Right atrium auricular region (tissue), 2 donors: ENCODE measurements at places on chromosomes 12 and 14.

GRCh38 chr12:53997204-53998109 lies 2.5 kb upstream of the HOXC9 start:
- H3K4me3 ChIP-seq, result no peak overlapping the region
- peaks cover 95% of the 10 kb centered on the region for H3K27me3 ChIP-seq
- H3K27ac ChIP-seq, result no peak overlapping the region
- no peaks in the 10 kb centered on the region for H3K36me3 ChIP-seq
- H3K4me1 ChIP-seq, result peaks cover 40% of the 10 kb centered on the region
- DNase-seq, result no peak

DNA sequence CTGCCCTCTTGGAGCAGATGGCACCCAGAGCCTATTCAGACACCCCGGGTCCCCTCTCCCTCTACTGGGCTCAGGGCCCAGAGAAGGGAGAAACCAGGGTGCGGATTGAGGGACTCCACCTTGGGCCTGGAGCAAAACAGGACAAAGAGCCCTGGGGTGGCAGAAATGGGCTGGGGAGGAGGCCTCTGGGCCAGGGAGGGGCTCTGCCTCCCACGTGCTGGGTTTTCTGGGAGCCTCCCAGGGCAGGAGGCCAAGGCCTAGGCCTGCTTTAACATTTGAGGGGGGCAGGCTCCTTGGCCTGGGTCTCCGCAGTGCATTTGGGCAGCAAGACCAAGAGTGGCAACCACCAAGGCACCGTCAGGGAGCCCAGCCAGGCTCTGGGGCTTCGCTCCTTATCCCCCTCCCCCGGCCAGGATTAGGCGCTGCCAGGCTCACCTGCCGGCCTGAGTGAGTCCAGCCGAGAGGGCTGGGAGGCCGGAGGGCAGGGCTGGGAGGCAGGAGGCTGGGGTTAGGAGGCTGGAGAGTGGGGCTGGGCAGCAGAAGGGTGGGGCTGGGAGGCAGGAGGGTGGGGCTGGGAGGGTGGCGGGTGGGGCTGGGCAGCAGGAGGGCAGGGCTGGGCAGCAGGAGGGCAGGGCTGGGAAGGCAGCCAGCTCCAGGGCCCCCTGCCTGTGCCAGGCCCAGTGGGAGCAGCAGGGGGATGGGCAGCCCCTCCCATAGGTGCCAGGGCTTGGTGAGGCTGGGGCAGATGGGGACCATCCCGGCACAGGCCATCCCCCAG lies 101.8 kb upstream of the EIF5 start:
- no peak overlapping the region for H3K27ac ChIP-seq
- no peak for DNase-seq

DNA sequence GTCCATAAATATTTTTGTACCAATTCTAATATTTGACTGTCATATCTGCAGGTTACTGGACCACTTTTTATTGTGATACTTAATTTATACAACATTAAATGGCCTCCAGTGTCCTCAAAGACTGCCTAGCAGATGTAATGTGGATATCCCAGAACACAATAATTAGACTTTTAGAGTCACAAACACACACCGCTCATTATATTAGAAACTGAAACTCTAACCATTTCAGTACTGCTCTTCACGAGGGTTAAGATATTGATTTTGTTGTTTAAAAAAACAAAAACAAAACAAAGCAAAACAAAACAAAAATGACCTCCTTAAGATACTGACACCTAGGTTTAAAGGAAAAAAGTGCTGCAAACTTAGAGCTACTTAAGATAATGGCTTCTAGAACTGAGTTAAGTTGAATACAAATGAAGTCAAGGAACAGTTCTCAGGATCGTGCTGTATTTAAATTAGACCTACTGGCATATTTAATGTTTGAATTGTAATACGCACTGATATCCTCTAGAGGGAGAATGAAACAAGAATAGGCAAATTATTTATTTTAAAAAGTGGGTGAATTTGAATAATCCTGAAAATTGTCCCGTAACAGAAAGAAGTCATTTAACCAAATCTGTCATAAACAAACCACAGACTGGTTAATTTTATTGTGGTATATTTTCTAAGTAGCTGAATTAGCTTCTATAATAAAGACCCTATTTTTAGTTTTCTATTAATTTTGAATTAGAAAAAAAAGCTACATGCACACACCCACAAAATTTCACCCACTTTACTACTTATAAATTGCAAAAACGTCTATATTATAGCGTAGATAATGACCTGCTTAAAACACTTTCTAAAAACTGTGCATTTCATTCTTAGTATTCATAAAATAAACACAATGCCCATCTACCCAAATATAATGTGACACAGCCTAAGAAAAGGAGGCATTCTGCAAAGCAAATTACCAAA lies 395.2 kb upstream of the DCN start:
- H3K27me3 ChIP-seq, result no peaks in the 10 kb centered on the region
- H3K27ac ChIP-seq, result no peak overlapping the region
- no peak for DNase-seq

DNA sequence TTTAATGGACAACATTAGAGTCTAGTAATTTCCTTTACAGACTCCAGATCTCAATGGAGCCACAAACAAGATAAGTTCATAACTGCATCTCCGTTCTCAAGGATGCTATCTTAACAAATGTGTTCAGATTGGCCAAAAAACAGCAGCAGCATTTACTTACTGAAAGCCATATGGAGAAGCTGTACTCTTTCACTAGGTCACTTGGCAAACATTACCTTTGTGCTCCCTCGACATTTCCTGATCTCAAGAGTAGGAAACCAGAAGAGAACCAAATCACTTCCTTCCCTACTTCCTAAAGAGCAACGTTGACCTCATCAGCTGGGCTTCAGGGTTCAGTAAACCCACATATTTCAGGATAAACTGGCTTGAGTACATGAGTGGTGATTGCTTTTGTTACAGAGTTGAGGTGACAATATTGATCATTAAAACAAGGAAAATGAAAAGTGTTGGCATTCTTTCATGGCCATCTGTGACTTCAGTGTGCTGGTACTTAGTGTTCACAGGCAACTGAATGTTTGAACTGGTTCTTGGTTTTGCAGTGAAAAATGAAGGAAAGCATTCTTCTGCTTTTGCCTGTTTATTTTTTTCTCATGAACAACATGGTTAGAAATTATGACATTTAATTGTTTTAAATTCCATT lies 449.6 kb downstream of the TMEM117 start:
- DNase-seq, result no peak
- no peaks in the 10 kb centered on the region for H3K4me1 ChIP-seq
- no peaks in the 10 kb centered on the region for H3K36me3 ChIP-seq
- no peaks in the 10 kb centered on the region for H3K27me3 ChIP-seq
- H3K27ac ChIP-seq, result no peak overlapping the region

DNA sequence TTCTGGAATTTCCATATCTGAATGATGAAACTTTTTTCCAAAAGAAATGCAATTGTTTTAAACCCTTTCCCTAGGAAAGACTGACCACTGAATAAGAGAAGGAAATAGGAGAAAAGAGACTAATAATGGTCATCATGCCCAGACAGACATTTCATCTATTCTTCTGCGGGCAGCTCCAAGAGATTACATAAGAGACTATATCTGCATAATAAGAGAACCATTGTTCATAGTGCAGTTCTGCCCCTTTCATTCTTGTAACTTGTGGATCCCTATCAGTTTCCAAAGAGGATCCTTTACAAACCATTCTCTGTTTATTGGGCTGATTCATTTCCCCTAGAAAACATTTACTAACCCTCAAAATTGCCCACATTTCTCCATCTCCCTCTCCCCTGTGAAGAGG lies 197.8 kb downstream of the FSCB start:
- no peaks in the 10 kb centered on the region for H3K4me1 ChIP-seq
- no peaks in the 10 kb centered on the region for H3K36me3 ChIP-seq
- DNase-seq, result no peak
- H3K27me3 ChIP-seq, result no peaks in the 10 kb centered on the region
- no peak overlapping the region for H3K4me3 ChIP-seq

GRCh38 chr12:132264086-132265010 lies 65.0 kb downstream of the GALNT9 start:
- no peak for DNase-seq
- H3K4me3 ChIP-seq, result no peak overlapping the region
- no peaks in the 10 kb centered on the region for H3K27me3 ChIP-seq
- H3K4me1 ChIP-seq, result no peaks in the 10 kb centered on the region

GRCh38 chr12:57029457-57029856 lies 13.1 kb upstream of the TAC3 start:
- H3K27ac ChIP-seq, result no peak overlapping the region
- no peak overlapping the region for H3K4me3 ChIP-seq
- no peaks in the 10 kb centered on the region for H3K36me3 ChIP-seq
- no peak for DNase-seq

DNA sequence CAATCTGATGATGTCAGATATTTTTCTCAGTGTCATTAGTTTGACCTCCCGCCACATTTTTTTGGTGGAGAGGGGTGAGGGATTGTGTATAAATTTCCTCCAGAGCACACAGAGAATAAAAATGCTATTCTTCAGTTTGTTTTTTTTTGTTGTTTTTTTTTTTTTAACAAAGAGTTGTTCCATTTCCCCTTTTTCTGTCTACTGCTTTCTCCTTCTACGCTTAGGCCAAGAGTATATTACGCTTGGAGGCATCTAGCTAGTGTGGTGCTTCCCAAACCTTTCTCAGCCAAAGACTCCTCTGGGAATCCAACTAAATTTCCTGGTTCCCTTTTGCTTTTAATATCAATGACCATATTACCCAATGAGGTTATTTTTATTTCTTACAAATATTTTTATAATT lies 465.6 kb downstream of the ZFP36L1 start:
- no peak overlapping the region for H3K4me3 ChIP-seq
- no peak for DNase-seq
- no peaks in the 10 kb centered on the region for H3K27me3 ChIP-seq
- H3K4me1 ChIP-seq, result no peaks in the 10 kb centered on the region
- H3K27ac ChIP-seq, result no peak overlapping the region

DNA sequence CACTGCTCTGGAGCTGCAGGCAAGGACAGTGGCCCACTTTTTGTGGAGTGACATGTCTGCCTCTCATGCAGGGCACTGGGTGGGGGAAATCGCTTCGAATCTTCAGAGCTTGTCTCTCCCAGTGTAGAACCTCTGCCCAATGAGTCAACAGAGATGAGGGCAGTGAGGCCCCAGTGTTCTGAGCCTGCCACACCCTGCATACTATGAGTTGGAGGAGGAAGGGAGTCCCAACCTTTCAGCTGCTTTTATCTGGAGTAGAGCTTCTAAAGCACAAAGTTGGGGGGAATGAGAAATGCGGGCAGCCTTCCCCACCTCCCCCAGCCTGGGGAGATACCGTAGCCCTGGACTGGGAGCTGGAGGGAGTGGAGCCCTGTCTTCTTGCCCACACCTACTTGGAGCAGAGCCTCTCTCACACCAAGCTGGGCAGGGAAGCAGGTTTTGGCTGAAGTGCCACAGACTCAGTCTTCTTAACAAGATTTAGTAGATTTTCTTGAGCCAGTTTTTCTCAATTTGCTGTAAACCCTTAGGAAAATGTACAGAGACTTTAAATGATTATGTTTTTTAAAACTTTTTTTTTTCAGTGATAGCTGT lies 159.1 kb downstream of the ADGRD1 start:
- no peaks in the 10 kb centered on the region for H3K4me1 ChIP-seq
- H3K27ac ChIP-seq, result no peak overlapping the region
- no peak overlapping the region for H3K4me3 ChIP-seq
- no peaks in the 10 kb centered on the region for H3K27me3 ChIP-seq
- H3K36me3 ChIP-seq, result peaks cover 39% of the 10 kb centered on the region

- no peak for DNase-seq
- H3K36me3 ChIP-seq, result no peaks in the 10 kb centered on the region
- no peaks in the 10 kb centered on the region for H3K4me1 ChIP-seq
- no peaks in the 10 kb centered on the region for H3K27me3 ChIP-seq
- no peak overlapping the region for H3K27ac ChIP-seq
- H3K4me3 ChIP-seq, result no peak overlapping the region
Observed at GRCh38 chr14:103638594-103638993, 9.6 kb downstream of the KLC1 start.

DNA sequence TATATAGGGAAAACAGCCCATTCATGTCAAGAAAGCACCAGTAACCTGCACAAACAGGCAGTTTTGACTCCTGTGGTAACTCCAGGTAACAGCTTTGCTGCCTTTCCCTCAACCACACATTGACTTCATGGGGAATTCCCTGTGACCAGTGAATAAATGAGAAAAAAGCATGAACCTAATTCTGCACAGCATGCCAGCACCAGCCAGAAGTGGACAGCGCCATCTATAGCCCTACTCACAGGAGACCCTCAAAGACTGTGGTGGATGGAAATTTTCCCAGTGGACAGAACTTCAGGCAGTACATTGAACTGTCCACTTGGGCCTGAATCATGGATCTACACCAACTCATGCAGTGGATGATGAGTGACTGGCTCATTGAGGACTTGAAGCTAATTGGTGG lies 152.1 kb downstream of the SLC8A3 start:
- no peaks in the 10 kb centered on the region for H3K4me1 ChIP-seq
- H3K36me3 ChIP-seq, result no peaks in the 10 kb centered on the region
- no peak overlapping the region for H3K4me3 ChIP-seq
- H3K27ac ChIP-seq, result no peak overlapping the region
- no peaks in the 10 kb centered on the region for H3K27me3 ChIP-seq
- no peak for DNase-seq
